Spinal cord (tissue), 10 donors: ENCODE measurements at places on chromosomes 5 and 9. TPM values are rescaled to one million over a fixed set of nuclear protein-coding genes. Genes with fewer than 3 reads are reported as not detected.

DNA sequence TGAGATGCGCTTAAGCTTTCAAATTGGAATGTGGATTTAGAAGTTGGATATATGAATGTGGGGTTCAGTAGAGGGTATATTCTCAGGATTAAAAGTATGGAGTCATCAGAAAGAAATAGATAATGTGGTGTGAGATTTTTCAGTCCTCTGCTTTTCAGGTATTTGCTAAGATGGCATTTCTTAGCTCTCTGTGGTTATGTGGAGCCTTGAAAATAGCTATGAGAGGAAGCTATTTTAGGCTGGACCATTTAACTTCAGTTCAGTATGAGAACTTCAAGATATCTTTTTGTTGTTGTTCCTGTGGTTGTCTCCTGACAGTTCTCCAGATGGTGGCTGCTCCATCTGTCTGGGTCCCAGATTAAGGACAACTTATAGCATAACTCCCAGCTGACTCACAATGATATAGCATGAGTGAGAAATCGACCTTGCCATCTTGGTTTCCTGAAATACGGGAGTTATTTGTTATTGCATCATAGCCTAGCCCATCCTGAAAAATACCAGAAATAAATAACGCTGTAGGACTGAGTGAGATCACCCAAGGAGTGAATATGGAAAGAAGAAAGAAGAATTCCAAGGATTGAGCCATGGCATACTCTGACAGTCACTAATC, 461.5 kb downstream of the ANXA1 start:
- no peak for DNase-seq
- H3K27me3 ChIP-seq: no peaks in the 10 kb centered on the region
- H3K4me1 ChIP-seq: no peaks in the 10 kb centered on the region
- H3K4me3 ChIP-seq: no peak overlapping the region

Gene TMEM252
- 0.55 TPM for polyA plus RNA-seq

Gene TAS2R1
- polyA plus RNA-seq: not detected

- no peaks in the 10 kb centered on the region for H3K27me3 ChIP-seq
- no peaks in the 10 kb centered on the region for H3K36me3 ChIP-seq
- H3K4me1 ChIP-seq: no peaks in the 10 kb centered on the region
- DNase-seq: no peak
- H3K4me3 ChIP-seq: no peak overlapping the region
These were observed 487.1 kb downstream of the NTRK2 start for GRCh38 chr9:85156652-85157051.

- no peaks in the 10 kb centered on the region for H3K4me1 ChIP-seq
- no peak for DNase-seq
- H3K27me3 ChIP-seq: no peaks in the 10 kb centered on the region
- H3K27ac ChIP-seq: no peak overlapping the region
- H3K4me3 ChIP-seq: no peak overlapping the region
These were observed 292.8 kb upstream of the RIOK2 start for GRCh38 chr5:97475847-97476246.

DNA sequence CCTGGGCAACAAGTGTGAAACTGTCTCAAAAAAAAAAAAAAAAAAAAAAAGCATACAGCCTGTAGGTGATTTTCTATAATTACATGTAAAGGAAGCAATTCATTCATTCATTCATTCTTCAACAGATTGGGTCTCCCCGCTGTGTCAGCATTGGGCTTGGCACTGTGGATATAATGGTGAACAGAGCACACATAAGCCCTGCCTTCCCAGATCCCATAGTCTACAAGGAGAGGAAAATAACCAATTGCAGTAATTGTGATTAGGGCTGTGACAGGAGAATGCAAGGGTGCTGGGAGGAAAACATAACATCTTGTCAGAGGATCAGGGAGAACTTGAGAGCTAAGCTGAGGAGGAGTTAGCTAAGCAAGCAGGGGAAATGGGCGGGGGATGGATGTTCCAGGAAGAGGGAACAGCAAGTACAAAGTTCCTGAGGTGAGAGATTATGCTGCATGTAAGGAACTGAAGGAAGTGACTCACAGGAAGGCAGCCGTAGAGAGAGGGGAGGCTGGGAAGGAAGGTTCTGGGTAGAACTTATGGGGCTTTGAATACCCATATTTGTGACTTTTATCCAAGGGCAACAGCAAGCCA, 24.0 kb upstream of the KLF9 start:
- DNase-seq: no peak
- H3K4me3 ChIP-seq: no peak overlapping the region
- no peaks in the 10 kb centered on the region for H3K36me3 ChIP-seq
- no peak overlapping the region for H3K27ac ChIP-seq
- H3K27me3 ChIP-seq: no peaks in the 10 kb centered on the region

GRCh38 chr5:139647506-139648204, 494 bp upstream of the CXXC5 start:
- no peaks in the 10 kb centered on the region for H3K27me3 ChIP-seq
- H3K36me3 ChIP-seq: peaks cover 9% of the 10 kb centered on the region
- no peak for DNase-seq
- H3K4me1 ChIP-seq: peaks cover 64% of the 10 kb centered on the region
- H3K27ac ChIP-seq: peak overlapping the region; percentile 47
- peak overlapping the region; percentile 48 for H3K4me3 ChIP-seq

DNA sequence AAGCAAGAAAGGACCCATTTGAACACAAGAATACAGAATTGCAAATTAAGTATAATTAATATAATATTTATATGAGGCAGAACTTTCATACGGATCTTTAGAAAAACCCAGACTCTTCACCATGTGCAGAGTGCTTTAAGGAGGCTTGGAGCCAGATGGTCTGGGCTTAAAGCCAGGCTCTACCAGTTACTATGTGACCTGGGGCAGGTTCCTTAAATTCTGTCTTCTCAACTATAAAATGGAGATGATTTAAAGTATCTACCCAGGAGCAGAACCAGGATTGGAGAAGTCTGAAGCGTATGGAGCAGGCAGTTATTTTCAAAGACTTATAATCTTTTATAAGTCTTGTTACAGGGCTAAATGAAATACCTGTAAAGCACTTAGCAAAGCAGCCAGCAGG, 202.1 kb downstream of the TSSK1B start:
- H3K4me1 ChIP-seq: no peaks in the 10 kb centered on the region
- H3K36me3 ChIP-seq: no peaks in the 10 kb centered on the region
- no peak overlapping the region for H3K4me3 ChIP-seq
- peak; percentile 56 for DNase-seq
- no peaks in the 10 kb centered on the region for H3K27me3 ChIP-seq

Gene LCN9
- not detected for polyA plus RNA-seq

- H3K27me3 ChIP-seq: peaks cover 7% of the 10 kb centered on the region
- H3K4me1 ChIP-seq: no peaks in the 10 kb centered on the region
- no peaks in the 10 kb centered on the region for H3K36me3 ChIP-seq
- H3K4me3 ChIP-seq: no peak overlapping the region
- H3K27ac ChIP-seq: no peak overlapping the region
These were observed 29.6 kb upstream of the SLC9A3 start for GRCh38 chr5:553874-554273.

Gene RANBP17
- 18.3 TPM for polyA plus RNA-seq

DNA sequence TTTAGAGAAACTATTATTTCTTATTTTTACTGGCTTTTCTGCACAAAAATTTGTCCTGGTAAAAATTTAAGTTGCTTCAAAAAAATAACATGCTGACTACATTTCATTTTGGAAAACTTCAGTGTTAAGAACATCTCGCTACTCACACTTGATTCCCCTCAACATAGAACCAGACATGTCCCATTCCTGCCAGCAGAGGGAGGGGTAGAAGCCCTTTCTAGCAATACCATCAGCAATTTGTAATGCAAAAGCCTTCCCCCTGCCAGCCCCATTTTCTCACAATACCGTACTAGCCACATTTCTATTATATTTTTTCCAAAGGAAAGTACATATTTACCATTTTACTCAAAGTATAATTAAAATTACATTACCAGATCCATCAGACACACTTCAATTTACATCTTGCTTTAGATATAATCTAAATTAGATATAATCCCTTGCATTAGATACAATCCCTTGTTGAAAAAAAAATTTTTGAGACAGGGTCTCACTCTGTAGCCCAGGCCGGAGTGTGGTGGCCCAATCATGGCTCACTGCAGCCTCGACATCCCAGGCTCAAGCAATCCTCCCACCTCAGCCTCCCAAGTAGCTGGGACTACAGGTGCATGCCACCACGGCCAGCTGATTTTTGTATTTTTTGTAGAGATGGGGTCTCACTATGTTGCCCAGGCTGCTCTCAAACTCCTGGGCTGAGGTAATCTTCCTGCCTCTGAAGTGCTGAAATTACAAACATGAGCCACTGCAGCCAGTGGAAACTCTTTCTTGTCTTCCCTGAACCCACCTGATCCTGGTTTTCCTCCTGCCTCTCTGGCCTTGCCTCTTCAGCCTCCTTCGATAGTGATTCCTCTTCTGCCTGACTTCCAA, 39.6 kb upstream of the IDNK start:
- peak; percentile 13 for DNase-seq
- no peak overlapping the region for H3K27ac ChIP-seq
- H3K4me1 ChIP-seq: no peaks in the 10 kb centered on the region

DNA sequence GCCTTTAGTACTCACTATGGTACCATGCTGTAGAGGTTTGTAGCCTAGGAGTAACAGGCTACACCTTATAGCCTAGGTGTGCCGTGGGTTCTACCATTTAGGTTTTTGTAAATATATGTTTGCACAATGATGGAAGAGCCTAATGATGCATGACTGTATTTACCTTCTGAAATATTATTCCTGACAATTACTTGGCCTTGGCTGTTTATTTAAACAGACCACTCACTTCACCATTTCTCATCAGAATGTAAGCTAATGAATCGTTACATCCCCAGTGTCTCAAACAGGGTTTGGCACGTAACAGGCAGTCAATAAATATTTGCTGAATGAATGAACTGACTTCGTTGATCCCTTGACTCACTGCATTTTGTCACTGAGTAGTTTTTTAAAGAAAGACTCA, 93.1 kb downstream of the MED27 start:
- no peaks in the 10 kb centered on the region for H3K36me3 ChIP-seq
- DNase-seq: no peak
- H3K4me1 ChIP-seq: peaks cover 3% of the 10 kb centered on the region

Gene SPAG8
- polyA plus RNA-seq: 12.7 TPM

DNA sequence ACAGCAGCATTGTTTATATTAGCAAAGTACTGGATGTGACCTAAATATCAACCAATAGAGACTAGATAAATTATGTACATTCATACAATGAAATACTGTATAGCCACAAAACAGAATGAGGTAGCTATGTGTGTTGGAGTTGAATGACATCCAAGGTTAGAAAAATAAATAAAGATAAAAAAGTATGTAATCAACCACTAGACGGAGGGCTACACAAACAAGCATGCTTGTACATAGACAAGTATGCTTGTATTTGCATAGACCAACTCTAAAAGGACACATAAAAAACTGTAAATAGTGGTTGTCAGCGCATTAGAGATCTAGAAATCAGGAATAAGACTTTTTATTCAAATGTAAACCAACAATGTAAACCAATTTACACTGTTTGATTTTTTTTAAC, 3.0 kb downstream of the FEM1C start:
- DNase-seq: no peak
- peaks cover 3% of the 10 kb centered on the region for H3K4me1 ChIP-seq
- no peaks in the 10 kb centered on the region for H3K27me3 ChIP-seq
- no peaks in the 10 kb centered on the region for H3K36me3 ChIP-seq
- no peak overlapping the region for H3K27ac ChIP-seq
- H3K4me3 ChIP-seq: peak overlapping the region; percentile 76

Gene SPACA9
- polyA plus RNA-seq: 13.9 TPM

Gene SOX30
- polyA plus RNA-seq: 0.51 TPM
